ENCODE measurements at places on chromosomes 4 and X.

DNA sequence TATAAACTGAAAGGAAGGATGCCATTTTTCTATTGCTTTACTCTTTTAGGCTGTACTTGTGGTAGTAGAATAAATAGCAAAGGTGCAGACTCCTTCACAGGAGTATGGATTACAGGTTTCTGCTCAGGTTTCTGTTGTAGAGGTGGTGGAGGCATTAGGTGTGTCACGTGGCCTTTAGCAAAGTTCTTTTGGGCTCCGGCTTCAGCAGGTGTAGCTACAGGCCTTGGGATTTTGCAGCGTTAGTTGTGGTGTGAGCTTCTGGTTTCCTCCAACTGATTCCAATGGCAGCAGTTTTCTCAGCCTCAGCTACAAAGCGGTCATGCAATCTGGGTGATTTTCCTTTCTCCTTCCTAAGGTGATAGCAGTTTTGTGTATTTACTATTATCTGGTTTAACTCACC, 255.8 kb upstream of the GK2 start:
- no peak for DNase-seq

- no peak for DNase-seq
Observed at GRCh38 chr4:184115399-184115798, 102.3 kb downstream of the ENPP6 start.

- DNase-seq, result no peak
Observed at GRCh38 chrX:20500949-20501348, 234.2 kb upstream of the RPS6KA3 start.

GRCh38 chrX:68823413-68824151, 5.2 kb upstream of the EFNB1 start:
- no peak for DNase-seq

- DNase-seq, result no peak
Observed at GRCh38 chr4:150501983-150502382, 80.0 kb upstream of the MAB21L2 start.

DNA sequence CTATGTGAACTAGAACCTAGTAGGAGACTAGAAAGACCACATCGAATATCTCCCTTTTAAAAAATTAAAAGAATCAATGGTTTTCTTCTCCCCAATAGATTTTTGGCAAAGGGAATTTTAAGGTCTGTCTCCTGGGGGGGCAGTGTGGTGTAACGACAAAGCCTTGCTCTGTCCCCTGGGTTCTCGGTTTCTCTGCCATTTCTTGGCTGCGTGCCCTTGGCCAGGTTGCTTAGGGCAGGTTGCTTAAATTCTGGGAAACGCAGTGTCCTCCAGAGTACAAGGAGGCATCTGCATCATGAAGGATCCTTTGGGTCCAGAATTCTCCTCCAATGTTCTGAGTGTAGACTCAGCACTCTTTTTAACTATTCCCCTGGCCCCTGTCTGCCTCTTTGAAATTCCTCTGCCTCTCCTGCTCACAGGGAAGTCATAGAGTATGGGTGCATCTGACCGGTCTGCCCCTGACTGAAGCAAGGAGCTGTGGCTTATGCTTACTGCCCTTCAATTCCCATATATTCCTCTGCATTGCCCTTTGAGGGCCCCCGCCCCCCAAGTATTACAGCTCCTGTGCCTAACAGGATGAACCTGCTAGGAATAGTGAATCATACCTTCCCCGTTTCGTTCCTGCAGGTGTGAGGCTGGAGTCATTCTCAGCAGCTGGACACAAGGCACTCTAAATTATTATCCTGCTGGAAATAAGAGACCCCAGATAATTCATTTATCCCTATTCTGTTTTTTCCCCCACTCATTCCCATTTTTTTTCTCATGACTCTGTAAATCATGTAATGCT, 2.2 kb downstream of the KIT start:
- DNase-seq, result no peak

DNA sequence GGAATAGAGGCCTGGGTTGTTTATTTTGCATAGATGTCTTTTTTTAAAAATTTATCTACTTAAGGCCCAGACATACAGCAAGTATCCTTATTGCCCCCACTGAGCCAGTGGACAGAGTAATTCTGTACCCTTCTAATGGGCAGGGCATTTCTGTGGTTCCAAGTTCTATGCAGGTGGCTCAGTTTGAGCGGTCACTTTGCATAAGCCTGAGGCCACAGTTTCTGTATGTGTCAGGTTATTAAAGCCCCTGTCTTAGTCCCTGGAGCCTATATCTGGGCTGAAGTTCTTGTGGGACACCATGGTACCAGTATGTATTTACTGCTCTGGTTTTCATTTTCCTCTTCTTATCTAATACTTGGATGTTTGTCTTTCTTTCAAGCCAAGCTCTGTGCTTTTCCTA, 168.8 kb downstream of the MID1IP1 start:
- no peak for DNase-seq

GRCh38 chr4:70895405-70895804, 6.8 kb upstream of the MOB1B start:
- DNase-seq, result no peak

DNA sequence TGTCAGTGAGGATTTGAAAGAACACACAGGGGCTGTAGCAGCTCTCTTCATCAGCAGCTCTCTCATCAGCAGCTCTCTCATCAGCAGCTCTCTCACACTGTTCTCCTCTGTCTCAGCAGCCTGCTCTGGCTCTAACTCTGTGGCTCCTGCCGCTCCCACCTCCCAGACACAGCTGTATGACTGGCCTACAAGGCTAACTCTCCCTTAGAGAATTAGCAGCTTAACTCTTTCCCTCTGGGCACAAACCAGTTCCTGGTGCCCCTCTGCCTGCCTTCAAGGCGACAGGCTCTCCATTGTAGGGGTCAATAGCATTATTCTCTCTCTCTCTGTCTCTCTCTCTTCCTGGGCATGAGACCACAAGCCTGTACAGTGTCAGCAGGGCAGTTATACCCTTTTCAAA, 385.6 kb upstream of the PCDH10 start:
- no peak for DNase-seq

GRCh38 chrX:44514272-44514671, 28.4 kb downstream of the FUNDC1 start:
- no peak for DNase-seq

DNA sequence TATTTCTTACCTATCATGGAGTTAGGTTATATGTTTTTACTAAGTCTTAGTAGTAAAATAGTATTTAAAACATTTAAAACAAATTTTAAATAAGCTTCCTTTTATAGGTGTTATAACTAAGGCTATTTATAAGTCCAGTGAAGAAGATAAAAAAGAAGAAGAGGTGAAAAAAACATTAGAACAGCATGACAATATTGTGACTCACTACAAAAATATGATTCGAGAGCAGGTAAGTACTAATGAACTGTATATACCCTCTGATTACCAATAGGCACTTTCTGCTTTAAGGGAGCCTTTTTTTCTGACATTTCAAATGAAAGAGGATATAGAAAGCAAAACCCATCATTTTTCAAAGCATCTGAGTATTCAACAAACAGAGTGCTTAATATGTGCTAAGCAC, 76.6 kb downstream of the USO1 start:
- DNase-seq, result no peak

- no peak for DNase-seq
Observed at GRCh38 chr4:105426187-105426897, 47.5 kb downstream of the PPA2 start.

- no peak for DNase-seq
Observed at GRCh38 chr4:138494931-138495330, 252.8 kb upstream of the SLC7A11 start.

DNA sequence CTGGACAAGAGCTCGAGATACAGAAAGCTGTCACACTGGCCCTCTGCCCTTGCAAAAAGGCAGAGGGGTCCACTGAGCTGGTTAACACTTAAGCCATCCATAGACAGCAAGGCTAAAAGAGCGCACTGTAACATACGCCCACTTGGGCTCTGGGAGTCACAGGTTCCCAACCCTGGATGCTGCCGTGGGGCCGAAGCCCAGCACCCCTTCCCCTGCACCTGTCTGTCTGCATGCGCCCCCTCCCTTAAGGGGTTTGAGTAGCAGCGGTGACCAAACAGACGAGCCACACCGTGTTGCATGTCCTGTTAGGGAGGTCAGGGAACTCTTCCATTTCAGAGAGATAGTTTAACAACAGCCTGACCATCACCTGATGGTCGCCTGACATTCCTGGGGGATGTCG, 138.4 kb upstream of the GALNTL6 start:
- DNase-seq, result no peak

DNA sequence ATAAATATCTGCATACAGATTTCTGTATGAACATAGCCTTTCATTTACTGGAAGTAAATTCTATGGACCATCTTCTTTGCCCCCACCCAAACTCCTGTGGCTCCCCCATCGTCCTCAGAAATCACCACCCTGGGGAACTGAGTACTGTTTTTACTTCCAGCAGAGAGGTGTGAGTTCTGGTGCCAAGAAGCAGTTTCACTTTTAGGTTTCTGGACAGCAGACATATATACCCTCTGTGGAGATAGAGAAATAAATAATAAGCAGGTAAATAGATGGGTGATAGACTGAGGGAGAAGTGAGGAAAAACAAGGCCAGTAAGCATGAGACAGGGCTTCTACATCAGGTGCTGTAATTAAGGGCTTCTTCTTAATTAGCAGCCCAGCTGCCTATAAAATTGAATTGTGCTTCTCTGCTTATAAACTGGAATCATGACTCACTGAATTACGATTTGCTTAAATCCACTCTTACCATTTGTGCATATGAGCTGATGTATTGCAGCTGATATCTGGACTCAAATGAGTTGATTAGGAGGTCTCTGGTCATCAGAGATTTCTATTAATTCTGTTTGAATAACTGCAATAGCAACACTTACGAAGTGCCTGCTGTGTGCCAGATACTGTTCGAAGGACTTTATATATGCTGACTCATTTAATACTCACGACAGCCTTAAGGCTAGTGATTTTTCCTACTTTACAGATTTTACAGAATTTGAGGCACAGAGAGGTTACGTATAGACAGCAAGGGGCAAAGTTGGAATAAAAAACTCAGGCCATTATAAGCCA, 60.8 kb upstream of the DHX15 start:
- no peak for DNase-seq

DNA sequence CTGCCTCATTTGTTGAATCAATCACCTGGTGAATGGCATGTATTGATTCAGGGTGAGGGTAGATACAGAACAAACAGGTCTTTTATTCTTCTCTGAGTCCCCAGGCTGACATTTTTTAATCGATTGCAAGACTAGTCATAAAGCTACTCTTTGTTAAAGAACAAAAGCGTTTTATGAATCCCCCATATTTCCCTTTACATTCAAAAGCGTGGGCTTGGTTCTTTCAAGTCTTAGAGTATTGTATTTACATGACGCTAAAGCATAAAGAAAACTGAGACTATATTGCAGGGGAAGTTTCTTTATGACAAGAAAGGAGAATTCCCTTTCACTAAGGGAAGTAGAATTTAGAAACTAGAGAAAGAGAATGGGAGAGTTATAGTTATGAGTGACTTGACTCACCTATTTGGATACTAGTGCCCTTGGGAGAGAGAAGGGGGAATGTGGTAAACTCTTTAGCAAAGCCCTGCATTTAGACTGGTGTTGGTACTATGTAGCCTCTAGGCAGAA, 69.3 kb upstream of the PDE5A start:
- no peak for DNase-seq

DNA sequence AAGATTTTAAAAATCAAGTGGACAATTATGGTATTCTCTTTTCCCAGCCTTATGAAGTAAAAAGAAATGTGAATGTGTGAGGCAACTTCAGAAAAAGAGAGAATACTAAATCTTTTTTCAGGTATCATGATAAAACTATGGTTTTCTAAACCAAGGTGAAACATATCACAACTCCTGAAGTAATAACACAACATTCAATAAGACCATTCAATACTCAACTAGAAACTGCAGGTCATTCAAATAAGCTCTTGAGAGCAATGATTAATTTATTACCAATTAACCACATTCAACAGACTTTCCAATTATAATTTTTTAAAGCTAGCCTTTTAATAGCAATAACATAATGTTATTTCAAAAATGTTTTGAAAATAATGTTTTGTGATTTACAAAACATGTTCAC, 35.8 kb downstream of the SLC10A7 start:
- DNase-seq, result no peak

GRCh38 chrX:103640401-103641155, 11.8 kb downstream of the TCEAL1 start:
- DNase-seq, result no peak

DNA sequence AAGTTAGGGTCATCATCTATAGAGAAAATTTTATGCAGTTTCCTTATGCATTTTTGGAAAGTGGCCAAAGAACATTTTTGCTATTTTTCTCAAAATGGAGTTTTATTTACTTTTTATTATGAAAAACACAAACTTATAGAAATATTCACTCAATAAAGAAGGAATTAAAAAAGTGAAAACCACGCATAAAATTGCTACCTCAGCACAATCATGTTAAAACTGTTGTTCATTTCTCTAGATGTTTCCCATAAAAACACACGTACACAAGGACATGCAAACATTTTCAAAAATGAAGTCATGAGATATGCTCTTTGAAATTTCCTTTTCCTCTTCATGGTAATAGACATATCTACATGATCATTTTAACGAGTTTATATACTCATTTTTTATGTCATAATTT, 536.8 kb upstream of the MAGEB18 start:
- DNase-seq, result no peak

GRCh38 chrX:17817251-17817650, 43.8 kb downstream of the RAI2 start:
- no peak for DNase-seq

GRCh38 chrX:110791071-110791470, 4.5 kb downstream of the CHRDL1 start:
- no peak for DNase-seq

DNA sequence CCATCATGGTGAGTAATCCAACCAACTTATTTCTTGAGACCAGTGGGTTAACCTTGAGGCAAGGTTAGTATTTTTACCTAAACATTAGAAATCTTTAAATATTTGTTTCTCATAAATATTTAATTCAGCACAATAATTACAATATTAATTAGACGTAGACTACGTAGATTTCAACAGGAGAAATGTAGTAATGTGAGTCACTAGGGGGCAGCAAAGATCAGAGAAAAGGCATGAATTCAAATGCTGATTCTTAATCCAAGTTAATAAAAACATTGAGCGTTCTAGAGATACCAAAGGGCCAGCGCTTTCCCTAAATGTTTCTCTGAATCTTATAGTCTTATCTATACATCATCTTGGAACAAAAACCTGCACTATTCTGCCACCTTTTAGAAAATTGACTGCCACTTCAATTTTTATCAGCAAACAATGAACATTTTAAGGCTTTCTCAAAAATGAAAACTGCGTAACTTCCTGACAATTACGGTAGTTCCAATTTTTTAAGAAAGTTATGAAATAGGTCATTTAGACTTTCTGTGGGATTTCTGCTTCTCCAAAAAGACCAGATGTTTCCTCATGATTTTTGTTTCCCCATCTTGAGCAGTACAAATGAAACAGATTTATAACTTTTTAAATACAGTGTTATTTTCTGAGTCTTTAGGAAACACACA, 180.7 kb downstream of the GASK1B start:
- no peak for DNase-seq

GRCh38 chr4:78922207-78922606, 17.0 kb downstream of the PAQR3 start:
- DNase-seq, result no peak

- no peak for DNase-seq
Observed at GRCh38 chr4:163350672-163351071, 7.0 kb downstream of the NPY5R start.

GRCh38 chr4:5166377-5166776, 115.1 kb downstream of the STK32B start:
- no peak for DNase-seq

GRCh38 chrX:110167952-110168451, 149.9 kb downstream of the AMMECR1 start:
- peak; percentile 59 for DNase-seq

GRCh38 chr4:53563824-53564223, 27.5 kb downstream of the LNX1 start:
- DNase-seq, result no peak

- DNase-seq, result no peak
Observed at GRCh38 chrX:107741404-107741790, 34.2 kb downstream of the TSC22D3 start.

GRCh38 chr4:170391066-170391740, 301.4 kb upstream of the AADAT start:
- DNase-seq, result no peak

Data from T-helper 9 cell (primary cell).